ENCODE measurements at places on chromosomes 7 and 10.

GRCh38 chr10:96043893-96044715 is 721 bp downstream of the CCNJ start:
- peak; percentile 3 for DNase-seq

- DNase-seq, result no peak
These were observed 2.5 kb downstream of the GIMAP7 start for GRCh38 chr7:150516956-150517745.

DNA sequence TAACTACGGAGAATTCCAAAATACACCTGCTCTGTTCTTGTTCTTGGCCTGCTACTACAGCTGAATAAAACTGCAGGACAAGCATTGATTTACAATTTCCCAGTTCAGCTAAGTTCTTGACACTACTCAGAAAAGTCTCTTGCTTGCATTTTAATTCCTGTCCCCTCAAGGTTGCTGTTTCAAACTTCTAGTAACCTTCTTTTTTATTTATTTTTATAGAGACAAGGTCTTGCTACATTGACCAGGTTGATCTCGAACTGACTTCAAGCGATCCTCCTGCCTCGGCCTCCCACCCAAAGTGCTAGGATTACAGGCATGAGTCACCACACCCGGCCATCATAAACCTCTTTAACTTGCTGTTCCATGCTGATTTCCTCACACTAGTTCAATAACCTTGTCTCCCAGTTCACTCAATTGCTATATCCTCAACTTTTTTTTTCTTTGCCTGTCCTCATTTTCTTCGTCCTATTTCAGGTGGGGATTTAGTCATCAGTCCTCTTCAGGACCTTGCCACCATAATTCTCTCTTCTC is 79.9 kb downstream of the ARHGAP21 start:
- DNase-seq, result no peak

DNA sequence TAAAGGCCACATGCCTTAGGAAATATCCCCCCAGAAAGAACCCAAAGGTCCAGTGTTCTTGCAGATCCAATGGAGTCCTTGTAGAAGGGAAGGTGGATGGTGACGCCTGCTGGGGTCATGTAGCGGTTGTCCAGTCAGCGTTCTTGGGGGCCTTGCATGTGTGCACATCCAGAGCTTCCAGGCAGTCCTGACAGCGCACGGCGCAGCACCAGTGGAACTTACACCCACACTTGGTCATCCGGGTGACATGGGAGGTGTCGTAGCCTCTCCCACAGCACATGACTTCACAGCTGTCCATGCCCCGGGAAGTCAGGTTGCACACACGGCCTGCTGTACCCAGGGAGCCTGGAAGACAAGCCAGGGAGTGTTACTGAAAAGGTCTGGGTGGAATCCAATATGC is 44.8 kb downstream of the WNT2 start:
- no peak for DNase-seq

GRCh38 chr10:29795850-29796249 is 161.1 kb upstream of the SVIL start:
- no peak for DNase-seq

DNA sequence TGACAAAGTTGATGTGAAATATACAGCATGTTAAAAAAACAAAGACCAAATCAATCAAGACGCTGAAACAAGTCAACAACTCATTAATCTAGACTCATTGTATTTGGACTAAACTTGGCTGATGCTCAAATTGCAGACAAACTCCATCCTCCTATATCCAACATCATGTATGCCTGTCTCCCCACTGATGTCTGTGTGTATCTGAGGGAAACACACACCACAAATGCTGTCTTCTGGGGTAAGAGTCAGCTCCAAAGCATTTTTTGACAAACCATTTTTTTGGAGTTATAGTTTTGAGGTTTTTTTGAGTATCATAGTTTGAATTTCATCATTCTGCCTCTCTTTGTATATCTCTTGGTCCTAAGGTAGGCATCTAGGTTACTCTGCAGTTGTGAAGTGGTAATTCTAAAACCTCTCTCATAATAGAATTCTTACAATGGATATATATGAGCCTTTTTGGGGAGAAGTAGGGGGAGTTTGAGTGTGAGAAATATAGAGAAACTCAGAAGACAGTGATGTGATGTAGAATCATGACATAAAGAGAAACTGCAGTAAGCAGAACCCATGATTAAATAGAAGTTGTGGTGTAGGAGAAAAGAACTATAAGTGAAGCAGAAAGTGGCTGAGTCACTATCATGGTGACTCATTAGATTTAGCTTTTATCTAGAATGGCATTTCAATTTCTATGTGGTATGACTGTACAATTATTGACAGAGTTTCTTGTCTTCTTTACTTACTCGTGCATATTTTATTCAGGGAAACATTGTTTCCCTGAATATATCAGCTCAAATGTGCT is 1531.1 kb upstream of the LRRTM3 start:
- no peak for DNase-seq

DNA sequence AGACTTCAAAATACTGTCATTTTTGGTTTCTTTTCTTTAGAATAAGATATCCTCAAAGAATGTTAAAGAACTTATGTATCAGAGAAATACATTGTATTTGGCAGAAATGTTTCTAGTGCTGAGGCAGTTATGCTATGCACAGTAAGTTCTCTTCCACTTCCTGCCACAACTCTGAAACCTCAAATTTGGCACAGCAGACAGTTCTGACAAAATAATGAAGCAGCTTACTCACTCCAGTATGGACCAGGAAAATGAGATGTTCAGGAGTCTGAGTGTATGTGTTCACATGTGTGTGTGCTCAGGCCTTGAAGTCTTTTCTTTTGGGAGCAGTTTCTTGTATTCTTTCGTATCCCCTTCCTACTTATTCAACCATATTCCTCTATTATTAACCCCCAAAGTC is 197.0 kb upstream of the AGK start:
- no peak for DNase-seq

- no peak for DNase-seq
These were observed 1.9 kb downstream of the ERV3-1 start for GRCh38 chr7:65004575-65004974.
